ENCODE measurements at places on chromosomes 16 and 17. TPM values are rescaled to one million over a fixed set of nuclear protein-coding genes. Genes with fewer than 3 reads are reported as not detected.

The GGT6 gene
- total RNA-seq: not detected

GRCh38 chr16:89010210-89010925 lies 33.4 kb upstream of the CBFA2T3 start:
- DNase-seq: no peak

DNA sequence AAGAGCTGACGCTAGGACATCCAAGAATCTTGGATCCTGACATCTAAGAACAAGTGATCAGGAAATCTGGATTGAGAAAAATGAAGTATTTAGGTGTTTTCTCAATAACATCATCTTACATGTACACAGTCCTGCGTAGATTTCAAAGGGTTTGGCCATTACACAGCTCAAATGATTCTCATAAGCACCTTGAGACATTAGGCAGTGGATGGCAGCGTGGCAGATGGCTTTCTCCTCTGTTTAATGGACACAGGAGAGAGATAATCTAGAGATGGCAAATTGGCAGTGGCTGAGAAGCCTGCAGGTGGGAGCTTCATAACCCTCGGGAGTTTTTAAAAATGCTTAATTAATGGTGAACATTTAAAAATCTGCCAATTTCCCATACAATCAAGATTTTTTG lies 137.5 kb downstream of the ZFHX3 start:
- no peak for DNase-seq

GRCh38 chr17:41781404-41782110 lies 5.0 kb downstream of the JUP start:
- no peak for DNase-seq

- no peak for DNase-seq
These were observed 382.8 kb downstream of the SEC14L1 start for GRCh38 chr17:77523540-77523939.
